ENCODE measurements at places on chromosomes 2 and 18. TPM values are rescaled to one million over a fixed set of nuclear protein-coding genes. Genes with fewer than 3 reads are reported as not detected.

Gene L3MBTL4
- 0.34 TPM for total RNA-seq

Gene NT5C1B
- total RNA-seq, result not detected

Gene KIF1A
- total RNA-seq, result 41.1 TPM

Gene MAB21L4
- not detected for total RNA-seq

Gene LYPD6B
- not detected for total RNA-seq

GRCh38 chr2:178256382-178257042 is 62.2 kb downstream of the OSBPL6 start:
- H3K27ac ChIP-seq, result peak overlapping the region; percentile 41
- no peaks in the 10 kb centered on the region for H3K36me3 ChIP-seq
- H3K27me3 ChIP-seq, result no peaks in the 10 kb centered on the region
- H3K4me1 ChIP-seq, result peaks cover 18% of the 10 kb centered on the region
- H3K4me3 ChIP-seq, result no peak overlapping the region

- no peaks in the 10 kb centered on the region for H3K27me3 ChIP-seq
- H3K4me1 ChIP-seq, result peaks cover 14% of the 10 kb centered on the region
- no peaks in the 10 kb centered on the region for H3K36me3 ChIP-seq
- no peak for DNase-seq
Measured at GRCh38 chr2:176414641-176415040, 145.4 kb downstream of the MTX2 start.

- peak overlapping the region; percentile 74 for H3K27ac ChIP-seq
- H3K4me1 ChIP-seq, result peaks cover 31% of the 10 kb centered on the region
- DNase-seq, result peak; percentile 86
- no peaks in the 10 kb centered on the region for H3K36me3 ChIP-seq
- peaks cover 7% of the 10 kb centered on the region for H3K27me3 ChIP-seq
Measured at GRCh38 chr2:233085037-233085838, 25.1 kb downstream of the INPP5D start.

- no peak overlapping the region for H3K27ac ChIP-seq
- H3K36me3 ChIP-seq, result no peaks in the 10 kb centered on the region
- no peaks in the 10 kb centered on the region for H3K27me3 ChIP-seq
- no peak overlapping the region for H3K4me3 ChIP-seq
- no peaks in the 10 kb centered on the region for H3K4me1 ChIP-seq
Measured at GRCh38 chr2:12404497-12404896, 312.2 kb upstream of the TRIB2 start.

GRCh38 chr18:6610466-6610865 is 119.0 kb upstream of the ARHGAP28 start:
- DNase-seq, result no peak
- no peak overlapping the region for H3K4me3 ChIP-seq
- peaks cover 23% of the 10 kb centered on the region for H3K4me1 ChIP-seq
- no peaks in the 10 kb centered on the region for H3K36me3 ChIP-seq
- H3K27ac ChIP-seq, result no peak overlapping the region

- H3K4me3 ChIP-seq, result no peak overlapping the region
- no peaks in the 10 kb centered on the region for H3K4me1 ChIP-seq
- no peaks in the 10 kb centered on the region for H3K36me3 ChIP-seq
Measured at GRCh38 chr2:205324355-205324754, 357.9 kb upstream of the NRP2 start.

DNA sequence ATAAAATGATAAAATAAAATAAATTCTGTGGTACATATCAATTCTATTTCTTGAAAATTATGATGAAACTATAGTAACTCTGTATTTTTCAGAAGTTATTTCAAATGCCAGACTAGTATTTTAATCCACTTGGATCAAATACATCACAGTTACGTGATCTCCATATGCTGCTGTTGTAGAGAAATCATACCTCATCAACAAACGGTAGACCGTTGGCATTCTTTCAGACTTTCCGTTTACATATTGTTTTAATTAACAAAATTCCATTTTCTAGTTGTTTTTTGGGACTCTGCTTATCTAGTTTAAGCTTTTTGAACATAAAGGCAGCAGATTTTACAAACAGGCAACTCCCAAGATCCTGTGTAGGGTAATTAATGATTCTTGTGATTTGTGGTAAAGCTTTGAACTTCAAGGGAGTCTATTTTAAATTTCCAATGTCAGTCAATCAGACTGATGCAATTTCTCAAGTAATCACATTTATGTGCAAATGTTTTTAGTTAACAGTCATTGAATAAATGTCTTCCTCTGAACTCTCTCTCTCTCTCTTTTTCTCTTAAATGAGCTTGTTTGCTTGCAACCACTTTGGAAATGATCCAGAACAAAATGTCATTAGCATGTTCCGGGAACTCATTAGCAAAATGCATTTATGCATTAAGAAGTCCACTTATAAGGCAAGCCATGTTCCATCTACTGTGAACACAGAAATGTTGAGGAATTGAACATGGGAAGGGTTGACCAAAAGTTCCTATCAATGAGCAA is 31.8 kb downstream of the NYAP2 start:
- H3K4me1 ChIP-seq, result no peaks in the 10 kb centered on the region
- no peaks in the 10 kb centered on the region for H3K36me3 ChIP-seq
- DNase-seq, result no peak
- no peak overlapping the region for H3K4me3 ChIP-seq
- no peak overlapping the region for H3K27ac ChIP-seq

DNA sequence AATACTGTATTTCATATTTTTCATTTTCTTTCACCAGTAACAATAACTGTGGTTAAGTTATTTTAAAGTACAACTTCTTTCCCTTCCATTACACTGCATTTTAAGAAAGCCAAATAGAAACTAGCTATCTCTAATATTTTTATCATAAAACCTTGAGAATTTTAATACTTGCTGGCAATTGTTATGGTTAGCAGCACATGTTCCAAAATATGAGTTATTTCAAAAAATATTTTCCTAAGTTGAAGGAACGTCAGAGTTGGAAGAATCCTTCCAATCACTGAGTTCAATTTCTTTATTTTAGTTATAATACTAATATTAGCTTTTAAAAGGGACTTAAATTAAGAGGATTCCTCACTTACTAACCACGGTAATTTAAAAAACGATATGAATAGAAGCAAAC is 68.4 kb downstream of the SCN9A start:
- H3K4me1 ChIP-seq, result no peaks in the 10 kb centered on the region
- no peaks in the 10 kb centered on the region for H3K27me3 ChIP-seq
- no peak overlapping the region for H3K27ac ChIP-seq

GRCh38 chr2:69683170-69683971 is 39.8 kb upstream of the AAK1 start:
- DNase-seq, result no peak
- H3K4me1 ChIP-seq, result no peaks in the 10 kb centered on the region
- H3K27ac ChIP-seq, result no peak overlapping the region
- H3K4me3 ChIP-seq, result no peak overlapping the region

DNA sequence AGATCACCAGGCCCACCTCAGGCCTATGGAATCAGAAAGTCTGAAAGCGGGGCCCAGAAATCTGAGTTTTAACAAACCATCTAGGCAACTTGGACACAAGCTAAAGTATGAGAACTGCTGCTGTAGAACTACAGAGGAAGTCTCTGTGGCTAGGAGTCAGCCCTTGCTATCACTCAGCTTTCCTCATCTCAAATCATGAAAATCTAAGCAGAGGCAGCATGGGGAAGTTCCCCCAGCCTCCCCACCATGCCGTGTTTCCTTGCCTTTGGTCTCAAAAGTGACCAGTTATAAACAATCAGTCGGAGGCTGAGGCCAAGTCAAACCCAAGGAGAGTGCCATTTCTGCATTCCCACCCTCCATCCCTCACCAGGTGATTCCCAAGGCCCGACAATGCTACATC is 404.7 kb downstream of the BCL11A start:
- H3K27me3 ChIP-seq, result no peaks in the 10 kb centered on the region
- no peak overlapping the region for H3K27ac ChIP-seq
- no peak overlapping the region for H3K4me3 ChIP-seq
- H3K4me1 ChIP-seq, result no peaks in the 10 kb centered on the region
- DNase-seq, result no peak
- H3K36me3 ChIP-seq, result no peaks in the 10 kb centered on the region

DNA sequence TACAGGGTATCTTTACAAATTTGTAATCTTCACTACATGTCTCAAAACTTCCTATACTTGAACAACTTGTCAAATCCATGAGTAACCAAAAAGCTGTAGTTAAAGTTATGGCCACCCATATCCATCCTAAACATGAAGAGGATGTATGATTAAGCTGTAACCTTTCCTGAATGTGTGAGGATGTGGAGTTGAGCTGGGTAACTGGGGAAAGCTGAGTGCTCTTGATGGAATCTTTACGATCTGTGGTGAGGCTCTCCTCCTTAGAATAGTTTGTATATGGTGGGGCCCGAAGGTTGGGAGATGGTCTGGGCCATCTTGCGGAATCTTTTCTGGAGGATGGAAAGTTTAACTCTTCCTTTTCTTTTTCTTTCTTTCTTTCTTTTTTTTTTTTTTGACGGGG is 29.4 kb downstream of the DPP4 start:
- no peak overlapping the region for H3K4me3 ChIP-seq
- no peaks in the 10 kb centered on the region for H3K36me3 ChIP-seq
- no peaks in the 10 kb centered on the region for H3K4me1 ChIP-seq
- no peak overlapping the region for H3K27ac ChIP-seq
- DNase-seq, result no peak
- H3K27me3 ChIP-seq, result no peaks in the 10 kb centered on the region

DNA sequence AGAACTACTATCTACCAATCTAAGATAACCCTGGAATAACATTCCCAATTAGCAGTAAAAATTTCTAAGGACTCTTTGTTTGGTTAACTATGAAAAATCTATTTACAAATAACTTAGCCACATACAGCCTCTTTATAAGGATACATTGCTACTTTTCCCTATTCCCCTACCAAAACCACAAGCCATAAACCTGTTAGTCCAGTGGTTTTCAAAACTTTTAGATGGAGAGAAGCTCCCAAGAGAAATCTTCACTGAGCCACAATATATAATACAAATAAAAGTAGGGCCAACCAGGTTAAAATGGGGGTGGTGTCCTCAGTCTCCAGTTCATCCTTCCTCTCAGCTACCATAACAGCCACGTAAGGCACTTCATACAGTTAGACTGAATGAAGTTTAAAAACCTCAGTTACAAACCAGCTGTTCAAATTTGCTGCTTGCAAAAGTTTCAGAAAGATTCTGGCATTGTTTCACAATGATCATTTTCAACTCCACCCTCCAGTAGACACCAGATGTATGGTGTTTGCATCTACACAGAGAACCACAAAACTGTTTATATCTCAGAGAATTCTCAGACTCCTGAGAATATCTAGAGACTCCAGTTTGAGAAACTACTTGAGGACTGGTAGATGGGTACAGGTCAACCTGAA is 26.0 kb downstream of the SOS1 start:
- peaks cover 14% of the 10 kb centered on the region for H3K4me1 ChIP-seq
- H3K27me3 ChIP-seq, result no peaks in the 10 kb centered on the region
- H3K27ac ChIP-seq, result no peak overlapping the region
- H3K36me3 ChIP-seq, result no peaks in the 10 kb centered on the region
- DNase-seq, result no peak

- peak; percentile 62 for DNase-seq
- peaks cover 25% of the 10 kb centered on the region for H3K27me3 ChIP-seq
- no peak overlapping the region for H3K27ac ChIP-seq
- H3K4me3 ChIP-seq, result no peak overlapping the region
Measured at GRCh38 chr2:170723446-170723958, 8.4 kb downstream of the SP5 start.

DNA sequence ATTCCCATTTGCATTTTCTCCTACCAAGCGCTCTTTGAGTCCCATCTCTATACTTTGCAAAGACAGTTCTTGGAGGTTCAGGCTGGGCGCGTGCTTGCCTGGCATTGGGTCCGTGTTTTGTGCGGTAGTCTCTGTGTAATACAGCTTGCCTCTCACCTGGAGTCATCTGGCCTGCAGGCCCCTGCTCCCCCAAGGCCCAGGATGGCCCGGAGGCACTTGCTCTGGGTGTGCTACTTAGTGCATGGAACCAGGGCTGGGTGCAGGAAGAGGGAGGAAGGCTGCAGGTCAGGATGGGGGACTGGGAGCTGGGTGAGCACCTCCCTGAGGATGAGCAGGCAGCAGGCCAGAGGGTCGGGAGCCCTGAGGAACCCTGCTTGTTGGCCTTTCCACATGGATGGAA is 220.9 kb downstream of the LDLRAD4 start:
- no peaks in the 10 kb centered on the region for H3K4me1 ChIP-seq
- no peak overlapping the region for H3K4me3 ChIP-seq
- H3K36me3 ChIP-seq, result no peaks in the 10 kb centered on the region
